Prostate gland (tissue), 2 donors: ENCODE measurements at places on chromosomes 16 and 17. TPM values are rescaled to one million over a fixed set of nuclear protein-coding genes. Genes with fewer than 3 reads are reported as not detected.

The MT2A gene
- total RNA-seq: 214 TPM

GRCh38 chr17:30188211-30188939, 47.1 kb downstream of the SLC6A4 start:
- no peak overlapping the region for H3K27ac ChIP-seq
- no peaks in the 10 kb centered on the region for H3K36me3 ChIP-seq
- no peaks in the 10 kb centered on the region for H3K4me1 ChIP-seq
- no peak overlapping the region for H3K4me3 ChIP-seq
- DNase-seq: no peak

- DNase-seq: no peak
- no peak overlapping the region for H3K27ac ChIP-seq
- no peak overlapping the region for H3K4me3 ChIP-seq
- H3K36me3 ChIP-seq: no peaks in the 10 kb centered on the region
- H3K4me1 ChIP-seq: no peaks in the 10 kb centered on the region
- H3K27me3 ChIP-seq: peaks cover 23% of the 10 kb centered on the region
Measured at GRCh38 chr16:700684-701584, 4.7 kb downstream of the FBXL16 start.

DNA sequence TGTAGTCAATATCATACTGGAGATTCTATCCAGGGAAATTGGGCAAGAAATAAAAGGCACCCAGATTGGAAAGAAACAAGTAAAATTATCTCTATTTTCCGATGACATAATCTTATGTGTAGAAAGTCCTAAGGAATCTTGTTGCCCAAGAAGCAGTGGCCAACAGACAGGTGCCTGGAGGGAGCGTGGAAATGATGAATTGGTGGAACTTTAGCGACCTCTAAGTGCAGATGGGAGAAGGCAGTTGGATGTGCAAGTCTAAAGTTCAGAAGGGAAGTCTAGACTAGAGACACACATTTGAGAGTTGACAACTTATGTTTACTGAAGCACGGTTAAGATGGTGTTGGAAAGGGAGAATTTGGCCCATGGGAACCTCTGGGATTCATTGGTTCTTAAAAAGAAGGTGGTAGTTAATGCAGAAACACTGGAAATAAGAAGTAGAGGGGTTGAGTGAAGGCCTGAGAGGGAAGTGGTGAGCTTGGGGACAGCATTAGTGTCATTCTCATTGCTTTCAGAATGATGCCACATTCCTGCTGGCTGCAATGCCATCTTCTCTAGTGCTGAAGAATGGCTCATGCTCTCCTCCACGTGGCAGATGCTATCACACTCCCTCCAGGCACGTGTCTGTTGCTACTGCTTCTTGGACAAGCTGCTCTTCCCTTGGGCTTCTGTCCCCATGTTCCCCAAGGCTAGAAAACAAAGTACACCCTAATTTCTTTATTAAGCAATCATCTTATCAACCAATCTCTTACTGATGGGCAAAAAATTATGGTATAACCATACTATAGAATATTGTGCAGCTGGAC, 24.0 kb downstream of the TAT start:
- no peaks in the 10 kb centered on the region for H3K36me3 ChIP-seq
- no peak overlapping the region for H3K4me3 ChIP-seq
- no peaks in the 10 kb centered on the region for H3K27me3 ChIP-seq
- no peak overlapping the region for H3K27ac ChIP-seq

- no peaks in the 10 kb centered on the region for H3K4me1 ChIP-seq
- no peak overlapping the region for H3K4me3 ChIP-seq
- H3K27ac ChIP-seq: no peak overlapping the region
- no peak for DNase-seq
Measured at GRCh38 chr17:56480501-56480900, 113.0 kb upstream of the NOG start.

DNA sequence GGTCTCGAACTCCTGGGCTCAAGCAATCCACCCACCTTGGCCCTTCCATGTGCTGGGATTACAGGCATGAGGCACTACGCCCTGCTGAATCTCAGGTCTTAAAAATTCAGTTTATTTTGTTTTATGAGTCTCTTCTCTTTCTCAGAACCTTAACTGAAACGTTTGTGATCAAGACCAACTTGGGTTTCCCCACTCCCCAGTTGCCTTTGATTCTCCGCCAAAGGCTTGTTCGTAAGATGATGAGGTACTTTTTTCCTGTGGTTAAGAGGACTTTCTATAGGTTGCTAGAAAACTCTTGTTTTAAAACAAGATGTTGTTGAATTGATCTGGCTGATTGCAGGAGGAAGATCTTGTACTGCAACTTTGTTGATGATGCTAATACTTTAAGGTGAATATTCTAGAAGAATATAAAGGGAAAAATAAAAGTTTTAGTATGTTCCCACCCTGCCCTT, 11.7 kb downstream of the ABCC1 start:
- H3K36me3 ChIP-seq: no peaks in the 10 kb centered on the region
- H3K27me3 ChIP-seq: no peaks in the 10 kb centered on the region
